B cell (primary cell): ENCODE measurements at places on chromosomes 12 and 14.

DNA sequence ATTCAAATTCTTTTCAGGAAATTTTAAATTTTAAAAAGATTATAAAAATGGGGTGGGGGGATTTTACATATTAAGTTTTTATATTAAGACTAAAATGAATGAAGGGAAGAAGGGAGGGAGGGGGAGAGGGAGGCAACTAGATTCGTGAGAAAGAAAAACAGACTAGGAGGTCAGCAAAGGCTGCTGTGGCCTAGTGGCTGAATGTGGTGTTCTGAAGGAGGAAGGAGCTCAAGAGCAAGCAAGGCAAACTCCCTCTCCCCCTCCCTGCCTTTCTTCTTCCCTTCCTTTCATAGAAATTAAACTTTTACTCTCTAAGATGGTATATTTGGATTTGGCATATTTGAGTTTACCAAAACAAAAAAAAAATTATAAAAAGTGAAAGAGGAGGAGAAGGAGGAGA, 18.1 kb downstream of the DYRK2 start:
- DNase-seq = no peak
- H3K27me3 ChIP-seq = no peaks in the 10 kb centered on the region
- no peak overlapping the region for H3K27ac ChIP-seq
- no peak overlapping the region for H3K4me3 ChIP-seq
- H3K4me1 ChIP-seq = no peaks in the 10 kb centered on the region
- H3K36me3 ChIP-seq = peaks cover 3% of the 10 kb centered on the region

- H3K36me3 ChIP-seq = no peaks in the 10 kb centered on the region
- no peaks in the 10 kb centered on the region for H3K27me3 ChIP-seq
Observed at GRCh38 chr14:72679141-72679535, 214.8 kb downstream of the DPF3 start.

GRCh38 chr12:64680235-64680634, 69.9 kb downstream of the RASSF3 start:
- H3K27me3 ChIP-seq = no peaks in the 10 kb centered on the region
- no peak for DNase-seq
- peak overlapping the region; percentile 62 for H3K27ac ChIP-seq
- H3K4me1 ChIP-seq = peaks cover 77% of the 10 kb centered on the region
- no peak overlapping the region for H3K4me3 ChIP-seq
- no peaks in the 10 kb centered on the region for H3K36me3 ChIP-seq

DNA sequence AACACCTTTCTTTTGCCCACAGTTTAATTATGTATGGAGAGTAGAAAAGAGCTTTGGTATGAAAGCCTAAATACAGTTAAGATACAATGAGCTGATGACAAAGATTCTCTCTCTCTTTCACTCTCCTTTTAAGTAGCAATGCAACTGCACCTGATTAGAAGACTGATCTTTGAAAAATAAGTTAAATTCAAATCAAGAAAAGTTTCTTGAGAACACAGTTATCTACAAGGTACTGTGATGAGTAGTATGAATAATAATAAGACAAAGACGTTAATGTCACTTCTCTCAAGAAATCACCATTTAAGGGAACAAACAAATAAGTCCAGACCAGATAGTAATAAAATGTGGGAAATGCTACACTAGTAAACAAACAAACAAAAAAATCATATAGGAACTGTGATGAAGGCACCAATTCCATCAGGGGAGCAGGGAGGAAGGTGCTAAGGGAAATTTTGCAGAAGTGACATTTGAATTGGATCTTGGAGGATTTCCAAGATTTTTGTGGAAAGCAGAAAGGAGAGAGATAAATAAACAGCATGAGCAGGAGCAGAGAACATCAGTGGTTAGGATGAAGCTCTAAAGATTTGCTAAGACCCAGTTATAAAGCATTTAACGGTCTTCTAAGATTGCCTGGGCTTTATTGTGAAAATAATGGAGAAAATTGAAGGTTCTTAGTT, 65.2 kb upstream of the STK38L start:
- DNase-seq = no peak
- H3K36me3 ChIP-seq = no peaks in the 10 kb centered on the region
- no peak overlapping the region for H3K4me3 ChIP-seq
- no peaks in the 10 kb centered on the region for H3K27me3 ChIP-seq
- H3K4me1 ChIP-seq = peaks cover 9% of the 10 kb centered on the region
- H3K27ac ChIP-seq = no peak overlapping the region

DNA sequence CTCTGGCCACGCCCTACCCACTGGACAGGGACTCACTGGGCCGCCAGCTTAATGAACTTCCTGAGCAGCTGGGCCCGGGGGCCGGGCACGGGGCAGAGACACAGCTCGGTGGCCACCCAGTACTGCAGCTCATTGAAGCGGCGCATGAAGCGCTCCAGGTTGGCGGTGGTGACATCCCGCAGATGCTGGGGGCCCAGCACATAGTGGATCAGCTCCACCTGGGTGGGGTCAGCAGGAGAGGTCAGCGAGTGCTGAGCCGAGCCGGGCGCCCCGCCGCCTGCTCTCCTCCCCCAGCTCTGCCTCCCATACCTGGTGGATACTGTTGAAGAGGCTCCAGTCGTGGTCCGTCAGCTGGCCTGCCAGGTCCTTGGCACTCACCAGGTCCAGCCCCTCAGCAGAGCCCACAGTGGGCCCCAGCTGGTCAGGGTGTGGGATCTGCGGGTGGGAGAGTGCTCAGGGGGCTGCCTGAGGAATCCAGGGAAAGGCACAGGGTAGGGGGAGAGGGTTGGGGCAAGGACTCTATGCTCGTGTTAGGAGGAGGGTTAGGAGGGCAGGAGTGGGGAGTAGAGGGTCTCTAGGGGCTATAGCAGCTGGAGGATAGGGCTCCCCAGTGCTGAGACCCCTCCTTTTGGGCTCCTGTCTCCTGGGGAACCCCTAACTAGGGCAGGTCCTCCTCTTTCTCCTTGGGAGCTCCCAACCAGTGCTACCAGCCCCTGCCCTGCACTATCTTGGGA, 15.5 kb upstream of the ENDOU start:
- peaks cover 29% of the 10 kb centered on the region for H3K4me1 ChIP-seq
- H3K27me3 ChIP-seq = no peaks in the 10 kb centered on the region
- H3K27ac ChIP-seq = peak overlapping the region; percentile 69
- peak overlapping the region; percentile 12 for H3K4me3 ChIP-seq
